NCI-H2227 treated with DMSO at 0.1 percent for 48 hours (cell line): ENCODE measurements at places on chromosomes 6 and 20.

DNA sequence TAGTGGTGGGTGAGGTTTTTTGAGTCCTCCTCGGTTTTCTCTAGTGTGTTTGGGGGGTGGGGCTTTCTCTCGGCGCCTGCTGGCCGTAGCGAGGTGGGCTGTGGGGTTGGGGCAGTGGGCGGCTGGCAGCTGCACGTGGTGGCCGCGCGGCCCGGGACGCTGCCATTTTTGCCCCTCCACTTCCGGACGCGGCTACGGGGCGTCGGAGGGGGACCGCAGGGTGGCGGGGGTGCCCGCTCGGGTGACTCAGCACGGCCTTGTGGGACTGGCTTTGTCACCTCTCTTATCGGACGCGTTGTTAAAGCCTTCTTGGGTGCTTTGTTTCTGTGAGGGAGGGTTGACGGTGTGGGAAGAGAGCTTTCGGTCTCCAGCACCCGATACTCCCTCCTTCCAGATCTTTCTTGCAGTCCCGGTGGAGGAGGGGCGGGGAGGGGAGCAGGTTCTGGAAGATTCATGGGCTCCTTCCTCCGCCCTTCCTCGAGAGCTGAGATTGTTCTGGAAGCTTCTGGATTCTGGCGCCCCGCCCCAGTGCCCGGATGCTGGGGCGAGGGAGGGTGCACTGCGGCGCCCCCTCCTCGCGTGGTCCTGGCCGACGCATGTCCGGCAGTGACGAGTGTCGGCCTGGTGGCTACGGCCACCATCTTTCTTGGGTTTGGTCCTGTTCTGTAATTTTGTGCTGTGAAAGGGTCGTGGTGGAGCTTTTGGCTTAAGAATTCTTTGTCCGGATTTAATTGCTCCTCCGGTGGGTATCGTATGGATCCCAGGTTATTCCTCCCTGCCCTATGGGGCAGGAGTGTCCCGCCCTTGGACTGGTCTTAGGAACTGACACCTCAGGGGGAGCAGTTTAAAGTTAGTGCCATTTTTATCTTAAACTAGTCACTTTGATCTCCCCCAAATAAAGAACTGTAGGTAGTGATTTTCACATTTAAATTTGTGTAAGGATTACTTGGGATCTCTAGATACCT is 719 bp downstream of the HSP90AB1 start:
- no peak for DNase-seq

GRCh38 chr20:17941087-17941825 is 27.3 kb downstream of the SNX5 start:
- no peak for DNase-seq

DNA sequence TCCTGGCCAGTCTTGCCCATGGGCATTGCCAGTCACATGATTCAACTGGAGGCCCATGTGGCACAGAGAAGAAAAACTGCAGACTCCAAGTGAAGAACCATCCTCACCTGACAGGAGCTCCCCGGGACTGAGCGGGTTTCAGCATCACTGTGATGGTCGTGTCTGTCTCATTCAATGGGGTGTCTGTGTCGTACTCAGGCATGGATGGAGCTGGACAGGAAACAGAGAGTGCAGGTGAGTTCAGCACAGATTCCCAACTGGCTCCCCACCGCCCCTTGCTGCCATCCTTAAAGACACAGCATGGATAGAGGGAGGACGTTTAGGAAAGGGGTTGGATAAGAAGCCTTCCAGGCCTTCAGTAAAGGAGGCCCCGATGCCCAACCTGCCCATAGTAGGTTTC is 732.3 kb upstream of the CHD6 start:
- no peak for DNase-seq

GRCh38 chr6:124002377-124003081 is 198.9 kb downstream of the NKAIN2 start:
- DNase-seq, result no peak

DNA sequence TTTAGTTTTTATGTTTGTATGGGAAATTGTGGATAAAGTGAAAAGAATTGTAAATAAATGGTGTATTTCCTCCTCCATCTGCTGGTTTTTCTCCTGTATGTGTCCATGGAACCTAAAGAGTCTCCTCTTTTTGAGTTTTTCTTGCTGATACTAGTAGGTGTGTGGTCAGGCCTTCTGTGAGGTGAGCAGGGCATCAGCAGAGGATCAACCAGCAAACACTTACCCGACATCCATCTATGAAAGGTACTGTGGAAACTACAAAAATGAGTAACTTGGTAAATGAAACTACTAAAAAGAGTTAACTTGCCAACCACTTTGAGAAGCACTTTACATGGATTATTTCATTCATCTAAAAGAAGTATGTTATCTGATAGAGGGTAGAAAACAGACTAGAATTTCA is 20.9 kb upstream of the RNF8 start:
- no peak for DNase-seq

GRCh38 chr20:50911030-50911429 is 20.2 kb downstream of the ADNP start:
- DNase-seq, result no peak
